COLO829 (cell line): ENCODE measurements at places on chromosomes 7 and 10.
A peak's percentile ranks its signal among the peaks of the same experiment; 100 is the strongest.

DNA sequence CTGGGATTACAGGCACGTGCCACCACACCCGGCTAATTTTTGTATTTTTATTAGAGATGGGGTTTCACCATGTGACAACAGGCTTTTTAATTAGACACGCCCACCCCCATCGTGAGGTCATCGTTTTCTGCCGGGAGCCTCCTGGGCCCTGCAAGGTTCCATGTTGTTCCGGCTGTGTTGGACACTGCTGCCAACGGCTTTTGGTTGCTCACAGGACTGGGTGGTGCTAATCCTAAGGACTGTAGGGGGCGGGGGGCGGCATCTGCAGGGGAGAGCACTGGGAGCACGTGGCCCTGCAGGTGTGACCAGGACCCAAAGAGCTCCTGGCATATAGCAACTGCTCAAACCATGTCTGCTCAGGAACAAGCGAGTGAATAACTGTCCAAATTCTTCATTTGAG, 29.5 kb upstream of the INSIG1 start:
- no peak for DNase-seq

GRCh38 chr7:157000741-157001653, 9.5 kb downstream of the MNX1 start:
- DNase-seq, result no peak

GRCh38 chr7:77570330-77571011, 33.4 kb downstream of the PTPN12 start:
- DNase-seq, result peak; percentile 87

DNA sequence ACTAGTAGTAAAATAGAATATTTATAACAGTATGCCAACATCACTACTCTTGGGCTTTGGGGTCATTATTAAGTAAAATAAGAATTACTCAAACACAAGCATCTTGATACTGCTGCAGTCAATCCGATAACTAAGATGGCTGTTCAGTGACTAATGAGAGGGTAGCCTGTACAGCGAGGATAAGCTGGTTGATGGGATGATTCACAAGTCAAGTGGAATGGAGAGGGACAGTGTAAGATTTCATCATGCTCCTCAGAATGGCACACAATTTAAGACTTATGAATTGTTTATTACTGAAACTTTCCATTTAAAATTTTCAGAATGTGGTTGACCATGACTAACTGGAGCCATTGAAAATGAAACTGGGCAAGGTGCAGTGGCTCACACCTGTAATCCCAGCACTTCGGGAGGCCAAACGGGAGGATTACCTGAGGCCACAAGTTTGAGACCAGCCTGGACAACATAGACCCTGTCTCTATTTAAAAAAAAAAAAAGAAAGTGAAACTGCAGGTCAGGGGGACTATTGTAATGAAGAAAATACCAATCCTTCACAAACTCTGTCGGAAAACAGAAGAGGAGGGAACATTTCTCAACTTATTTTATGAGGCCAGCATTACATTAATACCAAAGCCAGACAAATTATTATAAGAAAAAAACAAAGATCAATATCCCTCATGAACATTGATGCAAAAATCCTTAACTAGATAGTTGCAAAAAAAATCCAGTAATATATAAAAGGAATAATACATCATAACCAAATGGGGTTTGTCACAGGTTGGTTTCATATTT, 11.2 kb downstream of the AVL9 start:
- DNase-seq, result no peak

DNA sequence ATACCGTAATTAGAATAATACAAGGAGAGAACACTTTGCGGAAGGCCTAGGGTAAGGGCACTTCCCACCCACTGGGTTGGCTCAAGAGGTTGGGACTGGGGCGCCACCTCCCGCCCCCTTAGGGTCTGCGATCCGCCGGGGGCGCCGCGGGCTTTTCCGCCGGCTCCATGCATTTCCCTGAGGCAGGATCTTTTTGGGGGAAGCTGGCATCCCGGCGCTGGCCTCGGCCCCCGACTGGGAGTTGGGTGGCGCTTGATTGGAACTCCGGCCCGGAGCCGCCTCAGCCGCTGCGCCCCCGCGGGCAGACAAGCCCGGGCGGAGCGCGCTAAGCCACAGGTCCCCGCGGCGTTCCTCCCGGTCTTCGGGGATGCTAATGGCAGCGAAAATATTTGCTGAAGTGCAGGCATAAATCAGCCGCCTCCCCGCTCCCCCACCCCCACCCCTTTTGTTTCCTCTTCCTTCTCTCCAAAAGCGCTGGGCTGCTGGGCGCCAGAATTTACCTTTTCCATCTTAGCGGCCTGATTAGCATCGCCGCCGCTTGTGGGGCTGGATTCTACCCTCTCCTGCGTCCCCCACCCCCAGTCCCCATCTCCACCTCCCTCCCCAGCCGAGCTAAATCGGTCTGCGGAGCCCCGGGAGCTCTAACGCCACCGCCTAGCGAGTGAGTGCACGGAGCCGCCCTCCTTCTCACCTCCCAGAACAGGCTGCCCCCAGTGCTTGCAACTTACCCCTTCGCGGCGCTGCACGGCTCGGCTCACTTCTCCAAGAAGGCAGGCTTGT, 5.1 kb downstream of the UNC5B start:
- DNase-seq, result no peak

GRCh38 chr7:158348446-158348845, 239.2 kb downstream of the PTPRN2 start:
- no peak for DNase-seq

GRCh38 chr7:108290459-108291151, 160.4 kb upstream of the LAMB4 start:
- no peak for DNase-seq

- no peak for DNase-seq
These were observed 318.7 kb downstream of the BBS9 start for GRCh38 chr7:33448035-33448434.

DNA sequence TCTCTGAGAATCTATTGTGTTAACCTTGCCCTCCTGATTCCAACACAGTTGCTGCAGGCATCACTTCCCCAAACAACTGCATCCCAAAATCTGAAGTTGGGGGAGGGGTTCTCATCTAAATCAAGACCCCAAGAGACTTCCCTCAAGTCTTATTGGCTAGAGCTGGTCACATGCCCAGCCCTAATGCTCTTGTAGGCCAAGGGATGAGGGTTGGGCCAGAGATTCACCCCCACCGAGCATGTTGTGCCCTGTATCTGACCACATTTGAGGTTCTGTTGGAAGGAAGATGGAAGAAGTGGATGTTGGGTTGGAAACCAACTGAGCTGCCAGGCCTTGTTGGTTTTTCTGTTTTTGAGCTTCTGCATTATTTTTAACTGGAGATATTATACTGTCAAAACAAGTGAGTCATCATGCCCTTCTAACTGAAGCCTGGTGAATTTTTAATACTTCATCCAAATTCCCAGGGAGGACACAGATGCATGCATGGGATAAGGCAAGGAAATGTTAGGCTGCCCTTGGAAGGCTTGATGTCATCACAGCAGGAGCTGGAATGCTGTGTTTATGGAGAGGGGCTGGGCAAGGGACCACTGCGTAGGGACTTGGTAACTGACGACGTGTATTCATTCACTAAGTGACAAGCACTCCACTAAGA, 68.6 kb upstream of the CACUL1 start:
- DNase-seq, result no peak

- no peak for DNase-seq
These were observed 14.8 kb upstream of the PRKAG2 start for GRCh38 chr7:151891753-151892152.

DNA sequence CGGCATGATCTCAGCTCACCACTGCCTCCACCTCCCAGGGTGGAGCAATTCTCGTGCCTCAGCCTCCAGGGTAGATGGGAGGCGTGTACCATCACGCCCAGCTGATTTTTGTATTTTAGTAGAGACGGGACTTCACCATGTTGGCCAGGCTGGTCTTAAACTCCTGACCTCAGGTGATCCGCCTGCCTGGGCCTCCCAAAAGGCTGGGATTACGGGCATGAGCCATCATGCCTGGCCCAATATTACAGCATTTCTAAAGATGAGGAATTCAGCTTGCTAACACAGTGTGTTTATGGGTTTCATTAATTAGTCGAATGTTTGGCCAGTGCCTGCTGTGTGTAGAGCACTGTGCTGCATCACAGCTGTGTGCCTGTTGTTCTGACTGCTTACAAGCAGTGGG, 3.7 kb downstream of the WDR37 start:
- no peak for DNase-seq

GRCh38 chr10:118266098-118266748, 75.9 kb downstream of the FAM204A start:
- no peak for DNase-seq

- no peak for DNase-seq
These were observed 11.5 kb downstream of the STEAP2 start for GRCh38 chr7:90222811-90223725.

- DNase-seq, result peak; percentile 82
These were observed 145.3 kb upstream of the PRSS1 start for GRCh38 chr7:142603870-142604448.

- DNase-seq, result peak; percentile 50
These were observed 38.1 kb downstream of the USP54 start for GRCh38 chr10:73552819-73553715.

DNA sequence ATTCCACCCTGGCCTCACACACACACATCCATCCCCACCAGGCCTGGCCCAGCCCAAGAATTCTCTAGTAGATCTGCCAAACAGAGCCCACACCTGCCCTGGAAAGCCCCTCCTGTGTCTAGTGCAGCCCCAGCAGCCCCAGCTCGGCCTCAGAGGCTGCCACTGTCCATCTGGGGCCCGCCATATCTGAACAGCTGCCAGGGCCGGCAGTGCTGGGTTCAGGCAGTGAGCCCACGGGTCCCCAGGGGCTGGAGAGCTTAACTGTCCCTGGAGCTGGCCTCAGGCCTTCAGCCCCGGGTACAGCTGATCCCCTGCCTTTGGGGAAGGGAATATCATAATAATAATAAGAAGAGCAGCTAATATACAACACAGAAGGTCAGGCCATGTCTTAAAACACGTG, 574 bp downstream of the MYL10 start:
- no peak for DNase-seq

GRCh38 chr7:16271355-16271915, 149.9 kb downstream of the CRPPA start:
- DNase-seq, result no peak
